Cardiac atrium fibroblast (primary cell): ENCODE measurements at places on chromosomes 3 and 15. TPM values are rescaled to one million over a fixed set of nuclear protein-coding genes. Genes with fewer than 3 reads are reported as not detected.

Gene NLGN1
- 1.5 and 5.6 TPM in 2 replicates for total RNA-seq

Gene CSPG5
- total RNA-seq: 0.90 TPM in 1 of 2 replicates, not detected in the other

Gene NANOGP8
- total RNA-seq: not detected in 2 replicates

Gene FRMD4B
- total RNA-seq: 0.90 and 3.1 TPM in 2 replicates
